ENCODE measurements at places on chromosomes 5 and 9.

- H3K36me3 ChIP-seq: peaks cover 21% of the 10 kb centered on the region
- peaks cover 23% of the 10 kb centered on the region for H3K4me1 ChIP-seq
- peak within 1 kb of the TSS; percentile 80 for H3K4me3 ChIP-seq
- peaks cover 23% of the 10 kb centered on the region for H3K27me3 ChIP-seq
- peak; percentile 79 for DNase-seq
- no peak within 1 kb of the TSS for H3K27ac ChIP-seq
Observed at GRCh38 chr5:176609724-176610434, at the start of gene GPRIN1. Gene GPRIN1, minus strand, starts transcription at chr5:176610156. Its CDS starts 10,322 bp downstream, at chr5:176599834.

- no peak overlapping the region for H3K27ac ChIP-seq
- no peak overlapping the region for H3K4me3 ChIP-seq
- H3K36me3 ChIP-seq: no peaks in the 10 kb centered on the region
- DNase-seq: no peak
- H3K27me3 ChIP-seq: no peaks in the 10 kb centered on the region
- H3K4me1 ChIP-seq: no peaks in the 10 kb centered on the region
Observed at GRCh38 chr9:87128844-87129493, 181.7 kb upstream of the GAS1 start.

DNA sequence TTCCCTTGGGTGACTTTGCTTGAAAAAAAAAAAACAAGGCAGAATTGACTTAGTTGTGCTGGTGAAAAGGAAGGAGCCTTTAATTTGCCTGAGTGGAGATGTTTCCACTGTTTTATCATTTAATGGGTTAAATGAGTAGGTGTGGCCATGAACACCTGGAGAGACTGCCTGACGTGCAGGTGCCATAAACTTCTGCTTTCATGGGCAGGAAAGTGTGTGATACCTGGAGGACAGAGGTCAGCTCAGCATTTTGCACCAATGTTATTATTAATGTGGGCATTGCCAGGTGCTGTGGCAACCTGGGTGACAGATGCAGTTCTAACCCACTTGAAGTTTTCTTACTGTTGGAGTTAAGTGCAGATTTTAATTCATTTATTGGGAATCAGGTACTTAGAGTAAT lies 145.4 kb downstream of the CD180 start:
- peaks cover 7% of the 10 kb centered on the region for H3K4me1 ChIP-seq
- no peak for DNase-seq
- H3K4me3 ChIP-seq: no peak overlapping the region
- H3K27ac ChIP-seq: no peak overlapping the region
- no peaks in the 10 kb centered on the region for H3K27me3 ChIP-seq
- no peaks in the 10 kb centered on the region for H3K36me3 ChIP-seq

DNA sequence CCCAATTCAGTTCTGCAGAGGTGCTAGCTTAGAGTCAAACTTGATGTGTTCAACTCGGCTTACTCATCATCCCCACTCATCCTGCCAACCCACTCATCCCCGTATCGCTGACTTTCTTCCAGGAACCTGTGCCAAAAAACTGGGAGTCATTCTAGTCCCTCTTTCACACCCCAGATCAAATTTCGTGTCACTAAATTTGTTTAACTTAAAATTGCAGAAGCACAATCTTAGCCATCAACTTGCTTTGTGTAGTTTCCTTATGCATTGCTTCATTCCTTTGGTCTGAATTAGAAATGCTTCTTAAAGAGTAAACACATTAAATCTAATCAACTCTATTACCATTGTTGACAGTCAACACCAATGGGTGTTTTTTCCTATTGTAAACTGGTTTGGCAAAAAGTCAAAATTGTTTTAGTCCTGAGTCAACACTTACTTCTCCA lies 162.4 kb downstream of the TTC39B start:
- no peak for DNase-seq
- no peak overlapping the region for H3K4me3 ChIP-seq
- no peaks in the 10 kb centered on the region for H3K27me3 ChIP-seq
- no peak overlapping the region for H3K27ac ChIP-seq
- no peaks in the 10 kb centered on the region for H3K36me3 ChIP-seq

DNA sequence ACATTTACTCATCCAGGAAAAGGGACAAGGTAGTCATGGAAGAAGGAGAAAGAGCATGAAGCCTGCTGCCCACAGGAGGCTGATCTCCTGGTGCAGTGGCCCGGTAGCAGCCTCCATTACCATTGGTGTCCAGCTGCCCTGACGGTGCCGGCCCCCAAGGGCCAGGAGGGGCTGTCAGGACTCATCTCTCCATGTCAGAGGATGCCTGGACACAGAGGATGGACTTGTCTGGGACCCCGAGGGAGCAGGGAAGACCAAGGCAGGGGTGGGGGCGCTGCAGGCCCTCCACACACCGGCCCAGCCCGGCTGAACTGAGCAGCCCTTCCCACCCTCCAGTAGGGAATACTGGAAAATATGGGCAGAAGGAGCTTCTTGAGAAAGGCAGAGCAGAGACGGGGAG lies 52.2 kb downstream of the IRX2 start:
- H3K27ac ChIP-seq: no peak overlapping the region
- H3K36me3 ChIP-seq: no peaks in the 10 kb centered on the region
- H3K4me3 ChIP-seq: no peak overlapping the region
- no peaks in the 10 kb centered on the region for H3K4me1 ChIP-seq
- no peaks in the 10 kb centered on the region for H3K27me3 ChIP-seq

DNA sequence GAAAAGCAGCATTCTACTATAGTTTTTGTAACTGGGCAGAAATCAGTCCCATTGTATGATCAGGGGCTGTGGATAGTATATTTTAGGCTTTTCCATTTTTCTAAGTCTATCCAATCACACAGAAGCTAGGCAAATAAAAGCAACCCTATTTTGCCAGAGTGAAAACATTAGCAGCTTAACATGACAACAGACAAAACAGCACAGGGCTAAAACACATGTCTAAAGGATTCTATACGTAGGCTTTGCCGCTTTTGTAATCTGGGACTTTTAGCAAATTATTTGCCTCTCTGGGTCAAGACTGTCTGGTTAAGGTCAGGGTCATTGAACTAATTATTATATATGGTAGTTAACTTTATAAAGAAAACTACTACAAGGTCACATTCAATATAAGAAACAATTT lies 4.2 kb downstream of the MARCHF3 start:
- no peaks in the 10 kb centered on the region for H3K36me3 ChIP-seq
- no peak overlapping the region for H3K4me3 ChIP-seq
- H3K4me1 ChIP-seq: no peaks in the 10 kb centered on the region
- H3K27me3 ChIP-seq: peaks cover under 1% of the 10 kb centered on the region
- H3K27ac ChIP-seq: no peak overlapping the region
- DNase-seq: no peak

DNA sequence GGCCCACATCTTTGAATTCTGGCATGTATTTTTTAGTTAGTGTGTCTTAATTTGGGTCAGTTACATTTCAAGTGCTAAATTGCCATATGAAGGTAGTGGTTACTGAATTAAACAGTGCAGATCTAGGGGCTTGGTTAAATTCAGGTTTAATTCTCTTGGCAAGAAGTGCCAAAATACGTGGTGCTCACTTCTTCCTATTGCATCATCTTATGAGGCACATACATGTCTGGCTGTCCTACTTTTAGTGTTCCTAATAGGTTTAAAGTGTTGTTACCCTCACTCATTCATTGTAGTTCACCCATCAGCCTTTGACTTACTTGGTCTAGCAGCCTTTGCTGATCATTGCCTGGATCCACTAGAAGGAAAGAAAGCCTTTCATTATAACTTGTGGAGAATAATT lies 59.5 kb downstream of the RPS6 start:
- H3K4me3 ChIP-seq: no peak overlapping the region
- no peaks in the 10 kb centered on the region for H3K27me3 ChIP-seq
- no peaks in the 10 kb centered on the region for H3K4me1 ChIP-seq
- no peak overlapping the region for H3K27ac ChIP-seq
- H3K36me3 ChIP-seq: peaks cover 61% of the 10 kb centered on the region

DNA sequence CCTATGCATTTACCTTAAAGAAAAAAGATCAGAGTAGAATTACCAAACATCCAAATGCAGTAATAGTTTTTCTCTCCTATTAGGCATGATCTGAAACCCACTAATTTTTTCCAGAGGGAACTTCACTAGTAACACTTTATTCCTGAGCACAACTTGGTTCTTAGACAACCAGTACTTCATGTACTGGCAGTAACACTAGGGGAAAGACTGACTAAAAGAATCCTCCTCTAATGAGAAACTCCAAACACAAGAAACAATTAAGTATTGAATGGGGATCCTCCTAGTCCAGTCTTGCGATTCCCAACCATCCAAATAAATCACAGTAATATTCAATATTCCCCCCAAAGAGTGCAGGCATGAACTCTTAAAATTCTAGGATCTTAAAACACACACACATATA lies 48.9 kb downstream of the ZNF608 start:
- no peak overlapping the region for H3K4me3 ChIP-seq
- DNase-seq: no peak
- H3K36me3 ChIP-seq: peaks cover 44% of the 10 kb centered on the region
- peak overlapping the region; percentile 78 for H3K27ac ChIP-seq

- no peaks in the 10 kb centered on the region for H3K36me3 ChIP-seq
- H3K27me3 ChIP-seq: no peaks in the 10 kb centered on the region
- DNase-seq: no peak
- no peak overlapping the region for H3K4me3 ChIP-seq
- H3K4me1 ChIP-seq: peaks cover 6% of the 10 kb centered on the region
Observed at GRCh38 chr9:73034962-73035361, 82.1 kb upstream of the ALDH1A1 start.

Measured in neuronal stem cell (in vitro differentiated cells).